ENCODE measurements at places on chromosomes 12 and 14. TPM values are rescaled to one million over a fixed set of nuclear protein-coding genes. Genes with fewer than 3 reads are reported as not detected.

Gene PKP2
- 37.1 TPM for total RNA-seq

Gene NGB
- not detected for total RNA-seq

Gene DEGS2
- not detected for total RNA-seq

Gene CPNE8
- total RNA-seq, result 10.2 TPM

Gene CSRNP2
- total RNA-seq, result 14.9 TPM

Gene SLC6A12
- not detected for total RNA-seq

Measured in hair follicular keratinocyte (primary cell).